ENCODE measurements at places on chromosomes 13 and 19.

DNA sequence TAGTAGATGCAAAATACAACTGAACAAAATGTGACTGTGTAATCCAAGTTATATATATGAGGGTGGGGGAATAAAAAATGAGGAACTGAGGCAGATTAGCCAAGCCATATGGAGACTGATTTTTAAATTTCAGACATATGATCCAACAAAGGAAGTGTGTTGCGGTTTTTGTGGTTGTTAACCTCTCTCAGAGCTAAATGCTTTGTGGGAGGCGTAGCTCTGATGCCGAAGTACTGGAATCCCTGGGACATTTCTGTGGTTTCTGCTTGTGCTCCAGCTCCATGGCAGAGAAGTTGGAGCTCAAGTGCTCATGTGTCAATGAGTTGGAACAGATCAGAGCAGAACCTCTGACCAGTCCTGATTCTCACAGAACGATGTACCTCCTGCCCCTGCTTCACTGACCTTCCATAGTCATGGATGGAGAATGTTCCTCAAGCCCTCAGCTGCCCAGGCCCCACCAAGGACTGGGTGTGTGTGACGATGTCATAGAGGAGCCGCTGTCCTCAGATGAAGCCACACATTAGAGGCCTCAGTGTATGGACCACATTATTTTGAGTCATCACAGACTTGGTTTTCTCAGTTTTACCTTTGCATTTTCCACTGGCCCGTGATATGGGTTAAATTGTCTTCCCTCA is 107.6 kb downstream of the SOX1 start:
- DNase-seq: no peak

DNA sequence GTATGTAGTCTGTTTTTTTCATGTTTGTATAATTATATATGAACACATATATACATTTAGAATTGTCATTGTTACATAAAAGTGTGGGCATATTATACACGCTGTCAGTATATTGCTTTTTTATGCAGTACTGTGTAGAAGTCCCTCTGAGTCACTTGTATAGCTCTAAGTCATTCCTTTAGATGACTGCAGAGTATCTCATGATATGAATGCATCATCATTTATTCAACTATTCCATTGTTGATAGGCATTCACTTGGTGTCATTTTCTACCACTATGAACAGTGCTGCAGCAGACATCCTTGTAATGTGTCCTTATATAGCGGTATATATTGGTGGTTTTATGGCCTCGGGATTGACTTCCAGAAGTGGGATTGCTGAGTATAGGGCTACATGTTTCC is 15.3 kb downstream of the RFXAP start:
- no peak for DNase-seq

GRCh38 chr13:59478908-59479307 is 684.8 kb downstream of the DIAPH3 start:
- no peak for DNase-seq

DNA sequence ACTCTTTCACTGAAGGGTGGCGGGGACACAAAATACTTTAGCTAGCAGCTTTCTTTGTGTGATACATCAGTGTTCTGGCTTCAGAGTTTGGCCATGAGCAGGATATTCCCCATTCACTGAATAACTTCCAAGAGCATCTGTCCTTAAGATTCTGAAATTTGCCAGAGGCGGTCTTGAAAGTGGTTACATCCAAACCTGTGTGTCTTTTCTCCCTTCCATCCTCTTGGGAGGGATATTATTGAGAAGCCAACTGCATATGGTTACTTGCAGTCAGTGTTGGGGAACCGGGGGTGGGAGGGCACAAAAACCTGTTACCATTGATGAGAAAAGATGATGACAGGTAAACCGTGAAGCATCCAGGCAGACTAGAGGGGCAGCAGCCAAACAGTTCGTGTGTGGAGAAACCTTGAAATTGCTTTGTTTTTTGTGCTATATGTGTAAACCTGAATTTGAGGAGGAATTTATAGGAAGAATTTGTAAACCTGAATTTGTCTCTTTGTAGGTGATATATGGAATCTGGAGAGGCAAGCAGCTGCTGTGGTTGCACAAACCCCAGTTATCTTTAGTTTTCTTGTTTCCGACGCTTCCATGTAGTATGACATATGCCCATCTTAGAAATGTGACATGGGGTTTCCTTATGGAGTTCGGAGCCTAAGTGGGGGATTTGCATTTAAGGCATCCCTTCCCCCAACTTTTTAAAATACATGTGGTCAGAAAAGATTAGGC is 104.8 kb downstream of the WDFY2 start:
- DNase-seq: no peak

GRCh38 chr19:3479177-3479833 is 1.0 kb downstream of the SMIM24 start:
- DNase-seq: no peak

DNA sequence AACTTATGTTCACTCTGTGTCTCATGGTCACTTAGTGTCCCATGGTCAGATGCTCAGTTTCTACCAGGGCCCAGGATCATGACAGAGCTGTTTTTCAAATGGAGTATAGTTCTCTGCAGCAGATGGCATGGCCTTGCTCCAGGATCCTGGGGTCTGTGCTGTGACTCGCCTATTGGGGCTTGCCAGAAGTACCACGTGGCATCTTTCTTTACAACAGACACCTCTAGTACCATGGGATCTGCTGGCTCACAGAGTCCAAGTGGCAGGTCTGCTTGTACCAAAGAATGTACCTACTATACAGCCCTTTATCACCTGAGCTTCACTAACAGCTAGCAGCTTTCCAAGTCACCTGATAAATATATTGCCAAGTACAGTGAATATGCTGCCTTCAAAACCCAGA is 6.0 kb upstream of the RNF6 start:
- DNase-seq: no peak

DNA sequence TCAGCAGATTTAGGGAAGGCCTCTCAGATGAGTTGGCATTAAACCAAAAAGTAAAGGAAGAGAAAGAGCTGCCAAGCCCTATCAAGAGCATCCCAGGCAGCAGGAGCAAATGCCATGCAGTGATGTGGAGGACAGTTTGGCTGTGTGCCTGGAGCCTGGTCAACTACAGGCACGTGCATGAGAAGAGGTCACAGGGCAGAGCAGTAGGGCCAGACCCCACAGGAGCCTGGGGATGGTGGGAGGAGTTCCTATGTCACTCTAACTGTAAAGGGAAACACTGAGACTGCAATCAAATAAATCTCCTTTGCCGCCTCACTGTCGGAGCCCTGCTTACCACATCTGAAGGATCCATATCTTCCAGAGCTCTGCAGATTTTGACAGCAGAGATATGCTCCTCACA is 240.5 kb downstream of the ENOX1 start:
- no peak for DNase-seq

DNA sequence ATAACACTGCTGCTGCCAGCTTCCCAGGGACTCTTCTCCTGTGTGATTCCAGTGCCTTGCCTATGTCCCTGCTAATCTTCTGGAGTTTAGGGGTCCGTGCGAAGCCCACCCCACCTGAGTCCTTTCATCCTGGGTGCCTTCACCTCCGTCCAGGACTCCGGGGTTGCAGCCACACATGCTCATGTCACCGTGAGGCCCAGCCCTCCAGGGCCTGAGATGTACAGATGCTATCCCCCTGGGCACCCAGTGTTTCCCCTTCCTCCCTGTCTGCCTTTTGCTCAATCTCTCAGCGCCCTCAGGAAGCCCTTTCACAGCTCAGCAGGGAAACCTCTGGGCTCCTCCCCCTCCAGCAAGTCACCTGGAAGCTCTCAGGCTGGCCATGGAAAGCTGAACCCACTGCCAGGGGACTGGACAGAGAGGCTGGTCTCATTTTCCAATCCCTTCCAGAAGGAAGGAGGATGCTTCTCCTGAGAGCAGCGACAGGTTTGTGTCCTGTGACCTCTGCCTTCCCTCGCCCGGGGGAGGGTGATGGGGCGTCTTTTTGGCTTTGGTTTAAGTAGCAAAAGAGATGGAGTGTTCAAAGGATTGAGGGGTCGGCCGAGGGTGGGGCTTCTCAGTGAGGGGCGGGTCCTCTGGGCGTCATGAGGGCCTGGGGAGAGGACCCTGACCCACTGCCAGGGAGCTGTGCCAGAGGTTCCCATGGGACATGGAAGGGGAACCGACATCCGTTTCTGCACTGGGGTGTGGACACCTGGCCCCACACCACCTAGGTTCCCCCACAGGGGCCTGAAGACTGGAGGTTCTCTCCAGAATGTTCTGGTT is 30.8 kb upstream of the TFDP1 start:
- no peak for DNase-seq

- no peak for DNase-seq
Observed at GRCh38 chr13:99610702-99611289, 109.5 kb downstream of the TM9SF2 start.

- DNase-seq: no peak
Observed at GRCh38 chr13:105599477-105600037, 935.9 kb downstream of the EFNB2 start.

GRCh38 chr19:23440207-23440606 is 44.9 kb upstream of the ZNF91 start:
- no peak for DNase-seq

DNA sequence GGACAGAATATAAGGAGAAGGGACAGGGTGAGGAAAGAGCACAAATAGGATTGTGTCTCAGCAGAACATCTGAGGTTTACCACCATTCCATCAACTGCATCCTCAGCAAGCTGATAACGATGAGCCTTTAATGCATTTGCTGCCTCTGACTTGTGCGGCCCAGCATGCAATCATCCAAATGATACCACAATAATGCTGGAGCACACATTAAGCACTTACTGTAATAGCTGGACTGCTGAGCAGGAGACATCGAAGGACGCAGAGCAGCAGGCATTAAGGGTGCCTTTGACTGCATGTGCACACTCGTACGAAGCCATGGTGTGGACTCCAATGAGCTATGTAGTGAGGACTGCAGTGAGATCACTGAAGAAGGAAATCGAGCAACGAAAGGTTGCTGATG is 469.4 kb downstream of the FOXO1 start:
- no peak for DNase-seq

GRCh38 chr13:25846222-25846984 is 205.4 kb downstream of the SHISA2 start:
- no peak for DNase-seq

- no peak for DNase-seq
Observed at GRCh38 chr13:32178763-32179162, 136.4 kb downstream of the ZAR1L start.

DNA sequence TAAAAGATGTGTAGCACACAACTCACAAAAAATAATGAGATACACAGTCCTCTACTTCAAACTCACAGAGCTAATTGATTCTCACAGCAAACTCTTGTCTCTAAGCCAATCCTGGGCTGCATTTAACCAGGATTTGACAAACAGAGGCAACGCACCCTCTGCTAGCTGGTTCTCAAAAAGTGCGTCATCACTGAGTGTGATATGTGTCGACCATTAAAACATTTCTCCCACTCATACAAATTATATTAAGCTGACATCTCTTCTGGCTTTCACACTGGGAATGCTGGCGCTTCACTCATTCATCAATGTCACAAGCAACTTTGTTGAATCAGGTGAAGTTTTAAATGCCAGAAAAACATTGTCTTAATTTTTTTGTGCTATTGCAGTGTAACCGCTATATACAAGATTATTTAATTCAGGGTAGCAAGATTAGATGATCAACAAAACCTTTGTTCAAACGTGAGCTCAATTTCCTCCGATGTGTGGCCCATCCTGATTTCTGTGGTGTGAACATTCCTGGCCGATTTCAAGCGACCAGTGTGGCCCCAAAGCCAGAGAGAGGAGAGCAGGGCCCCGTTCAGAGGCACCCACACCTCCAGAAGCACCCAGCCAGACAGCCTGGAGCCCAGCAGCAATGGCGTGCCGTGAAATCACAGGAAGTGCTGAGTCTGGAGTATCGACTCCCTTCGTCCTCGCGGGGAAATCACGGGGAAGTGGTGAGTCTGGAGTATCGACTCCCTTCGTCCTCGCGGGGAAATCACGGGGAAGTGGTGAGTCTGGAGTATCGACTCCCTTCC is 49.4 kb downstream of the RASA3 start:
- DNase-seq: no peak

DNA sequence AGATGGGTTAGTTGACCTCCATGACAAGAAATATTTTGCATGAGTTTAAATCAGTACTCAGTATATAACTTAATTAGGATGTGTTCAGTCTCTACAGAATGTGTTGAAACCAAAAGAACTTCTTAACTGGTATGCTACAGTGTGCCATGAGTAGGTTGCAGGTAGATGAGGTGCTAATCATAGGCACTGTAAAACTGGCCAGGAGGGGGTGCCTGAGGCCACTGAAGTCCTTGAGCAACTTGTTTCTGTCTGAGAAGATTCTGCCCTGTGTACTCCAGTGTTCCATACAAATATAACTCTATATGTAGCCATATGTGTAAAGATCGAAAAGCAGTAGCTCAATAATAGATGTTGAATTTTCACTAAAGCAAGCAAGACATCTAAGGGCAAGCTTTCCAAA is 549.2 kb upstream of the KLF12 start:
- no peak for DNase-seq

DNA sequence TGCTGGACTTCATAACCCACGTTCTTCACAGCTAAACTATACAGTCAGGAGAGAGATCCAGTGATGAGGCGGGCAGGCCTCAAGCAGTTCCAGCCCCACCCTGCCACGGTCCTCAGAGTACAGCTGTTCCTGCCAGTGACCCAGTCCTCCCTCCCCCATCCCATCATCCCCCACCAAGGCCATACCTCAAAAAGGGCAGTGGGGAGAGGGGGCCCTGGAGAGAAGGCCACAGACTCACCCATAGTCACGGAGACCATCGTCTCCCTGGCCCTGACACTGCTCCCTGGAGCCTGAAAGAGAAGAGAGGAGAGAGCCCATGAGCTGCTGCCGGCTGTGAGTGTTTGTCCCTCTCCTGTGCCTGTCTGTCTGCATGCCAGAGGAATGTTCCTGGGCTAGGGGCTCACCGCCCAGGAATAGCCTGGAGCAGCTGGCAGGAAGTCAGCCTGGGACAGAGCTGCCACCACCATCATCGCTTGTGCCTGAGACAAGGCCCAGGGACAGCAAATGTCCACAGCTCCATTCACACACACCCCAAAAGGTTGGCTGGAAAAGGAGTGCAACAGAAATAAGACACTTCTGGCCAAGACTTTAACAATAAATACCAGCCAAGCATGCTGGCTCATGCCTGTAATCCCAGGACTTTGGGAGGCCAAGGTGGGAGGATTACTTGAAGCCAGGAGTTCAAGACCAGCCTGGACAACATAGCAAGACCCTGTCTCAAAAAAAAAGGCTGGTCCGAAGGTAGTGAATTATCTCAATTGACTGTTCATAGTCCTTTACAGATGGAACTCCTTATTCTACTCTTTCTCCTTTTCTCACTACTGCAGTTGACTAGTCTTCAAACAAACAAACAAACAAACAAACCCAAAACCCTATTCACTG is 6.4 kb downstream of the C19orf47 start:
- no peak for DNase-seq

- no peak for DNase-seq
Observed at GRCh38 chr13:45016792-45017425, 27.6 kb downstream of the GPALPP1 start.

Data from SW 1271 (cell line).